ENCODE measurements at places on chromosomes 5 and 9.

DNA sequence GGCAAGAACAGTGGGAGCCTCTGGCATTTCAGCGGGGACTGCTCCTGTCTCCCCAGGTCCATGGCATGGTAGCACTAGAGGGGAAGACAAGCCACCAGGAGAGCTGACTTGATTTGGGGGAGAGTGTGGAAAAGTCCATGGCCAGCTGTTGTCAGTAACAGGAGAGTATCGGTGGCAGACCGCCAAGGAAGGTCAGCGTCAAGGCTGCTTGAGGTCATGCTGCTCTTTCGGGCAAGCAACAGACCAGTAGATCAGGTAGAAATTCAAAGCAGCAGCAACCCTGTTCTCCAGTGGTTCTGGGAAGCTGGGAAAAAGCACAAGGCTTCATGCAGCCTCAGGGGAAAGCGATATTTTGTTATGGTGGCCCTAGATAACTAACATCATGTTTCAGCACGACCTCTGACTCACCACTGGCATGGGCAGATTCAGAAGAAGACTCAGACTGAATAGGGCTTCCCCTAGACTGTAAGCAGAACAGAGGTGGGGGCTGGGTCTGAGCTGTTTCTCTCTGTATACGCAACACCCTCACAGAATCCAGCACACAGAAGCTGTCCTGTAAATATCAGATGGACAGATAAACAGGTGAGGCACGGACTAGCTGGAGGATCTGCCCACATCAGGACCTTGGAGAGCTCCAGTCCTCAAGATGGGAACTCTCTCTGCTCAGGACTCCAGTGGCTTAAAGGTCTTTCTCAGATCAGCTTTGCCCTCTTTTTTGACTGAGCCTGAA lies 35.2 kb upstream of the PLEKHG4B start:
- peak; percentile 29 for DNase-seq

GRCh38 chr5:181181650-181182565 lies 23.1 kb downstream of the TRIM7 start:
- DNase-seq: peak; percentile 67

DNA sequence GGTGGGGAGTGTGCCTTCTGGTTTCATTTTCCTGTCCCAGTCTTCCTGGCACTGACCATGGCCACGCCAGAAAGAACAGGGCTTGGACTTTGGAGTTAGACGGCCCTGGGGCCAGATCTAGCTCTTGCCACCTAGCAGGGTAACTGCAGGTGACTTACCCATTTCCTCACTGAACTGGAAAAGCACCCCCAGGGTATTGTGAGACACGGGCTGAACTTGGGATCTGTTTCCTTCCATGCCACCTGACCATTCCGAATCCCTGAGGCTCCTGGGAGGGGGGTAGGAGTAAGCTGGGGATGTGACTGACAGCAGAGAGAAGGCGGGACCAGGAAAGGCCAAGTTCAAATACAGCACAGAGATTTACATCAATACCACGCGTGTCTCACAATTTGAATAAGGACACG lies 9.4 kb downstream of the HNRNPAB start:
- no peak for DNase-seq

- DNase-seq: no peak
Measured at GRCh38 chr9:109238655-109239054, 71.6 kb upstream of the FRRS1L start.

Measured in fibroblast of skin of abdomen (primary cell).